ENCODE measurements at places on chromosomes 6 and 20.

GRCh38 chr6:14858808-14859207 lies 387.1 kb upstream of the JARID2 start:
- no peaks in the 10 kb centered on the region for H3K27me3 ChIP-seq
- peaks cover 24% of the 10 kb centered on the region for H3K4me1 ChIP-seq
- H3K36me3 ChIP-seq = no peaks in the 10 kb centered on the region
- H3K27ac ChIP-seq = no peak overlapping the region
- DNase-seq = no peak

DNA sequence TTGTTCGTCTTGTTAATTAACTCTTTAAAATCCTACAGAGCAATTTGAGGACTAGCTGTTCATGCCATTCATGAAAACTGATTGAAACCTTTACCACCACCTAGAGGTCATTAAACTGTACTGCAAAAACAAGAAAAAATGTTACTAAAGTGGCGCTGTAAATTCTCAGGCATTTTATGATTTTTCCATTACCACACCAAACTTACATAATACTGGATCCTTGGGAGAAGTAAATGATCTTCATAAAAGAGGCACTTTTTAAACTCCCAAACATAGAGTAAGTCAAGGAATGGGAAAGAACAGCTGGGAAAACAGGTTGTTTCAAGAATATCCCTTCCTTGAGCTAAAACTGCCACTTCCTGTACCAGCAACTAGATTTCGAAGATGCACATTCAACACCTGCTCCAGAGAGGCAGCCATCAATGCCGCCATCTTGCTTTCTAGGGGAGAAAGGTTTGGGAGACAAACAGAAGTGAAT lies 54.3 kb downstream of the MYLIP start:
- H3K4me3 ChIP-seq = no peak overlapping the region
- no peaks in the 10 kb centered on the region for H3K36me3 ChIP-seq
- no peak overlapping the region for H3K27ac ChIP-seq

- no peak overlapping the region for H3K4me3 ChIP-seq
- no peak overlapping the region for H3K27ac ChIP-seq
- peaks cover 3% of the 10 kb centered on the region for H3K4me1 ChIP-seq
- no peak for DNase-seq
- H3K36me3 ChIP-seq = no peaks in the 10 kb centered on the region
These were observed 120.3 kb upstream of the LGSN start for GRCh38 chr6:63440057-63440456.

GRCh38 chr20:33914919-33915318 lies 78.8 kb upstream of the RALY start:
- H3K4me1 ChIP-seq = no peaks in the 10 kb centered on the region
- H3K27me3 ChIP-seq = no peaks in the 10 kb centered on the region
- DNase-seq = peak; percentile 13
- no peak overlapping the region for H3K27ac ChIP-seq

GRCh38 chr20:50870561-50871161 lies 60.6 kb downstream of the ADNP start:
- no peaks in the 10 kb centered on the region for H3K36me3 ChIP-seq
- no peak for DNase-seq
- no peak overlapping the region for H3K4me3 ChIP-seq
- no peaks in the 10 kb centered on the region for H3K4me1 ChIP-seq
- no peak overlapping the region for H3K27ac ChIP-seq
- no peaks in the 10 kb centered on the region for H3K27me3 ChIP-seq
